ENCODE measurements at places on chromosomes 12 and 14.

GRCh38 chr14:92704036-92704804 lies 44.2 kb downstream of the LGMN start:
- no peak for DNase-seq

- no peak for DNase-seq
Measured at GRCh38 chr14:99774556-99775307, 18.5 kb upstream of the EML1 start.

DNA sequence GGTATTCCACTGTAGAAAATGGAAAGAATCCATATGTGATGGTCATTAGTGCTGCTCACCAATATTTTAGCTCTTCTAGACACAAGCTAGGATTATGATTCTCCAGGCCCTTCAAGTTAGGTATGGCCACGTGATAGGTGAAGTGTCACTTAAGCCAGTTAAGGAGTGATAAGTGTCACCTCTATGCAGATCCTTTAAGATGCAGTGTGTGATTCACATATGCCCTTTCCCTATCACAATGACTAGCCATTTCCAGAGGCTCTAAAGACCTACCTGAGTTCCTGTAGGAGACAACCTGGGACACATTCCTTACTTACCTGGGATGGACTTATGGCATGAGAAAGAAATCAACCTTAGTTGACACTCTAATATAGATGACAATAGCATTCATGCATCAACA lies 343.2 kb downstream of the NELL2 start:
- no peak for DNase-seq

DNA sequence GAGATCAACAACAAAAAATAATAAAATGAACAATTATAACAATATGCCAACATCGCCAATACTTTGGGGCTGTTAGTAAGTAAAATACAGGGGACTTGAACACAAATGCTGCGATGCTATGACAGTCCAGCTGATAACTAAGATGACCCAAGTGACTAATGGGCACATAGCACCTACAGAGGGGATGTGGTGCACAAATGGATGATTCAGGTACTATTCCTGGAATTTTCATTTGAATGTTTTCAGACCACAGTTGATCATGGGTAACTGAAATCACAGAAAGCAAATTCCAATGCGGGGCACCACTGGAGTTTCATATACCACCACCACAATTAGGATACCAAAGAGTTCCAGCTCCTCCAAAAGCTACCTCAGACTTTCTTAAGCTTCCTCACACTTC lies 82.9 kb downstream of the RCOR1 start:
- DNase-seq, result no peak

DNA sequence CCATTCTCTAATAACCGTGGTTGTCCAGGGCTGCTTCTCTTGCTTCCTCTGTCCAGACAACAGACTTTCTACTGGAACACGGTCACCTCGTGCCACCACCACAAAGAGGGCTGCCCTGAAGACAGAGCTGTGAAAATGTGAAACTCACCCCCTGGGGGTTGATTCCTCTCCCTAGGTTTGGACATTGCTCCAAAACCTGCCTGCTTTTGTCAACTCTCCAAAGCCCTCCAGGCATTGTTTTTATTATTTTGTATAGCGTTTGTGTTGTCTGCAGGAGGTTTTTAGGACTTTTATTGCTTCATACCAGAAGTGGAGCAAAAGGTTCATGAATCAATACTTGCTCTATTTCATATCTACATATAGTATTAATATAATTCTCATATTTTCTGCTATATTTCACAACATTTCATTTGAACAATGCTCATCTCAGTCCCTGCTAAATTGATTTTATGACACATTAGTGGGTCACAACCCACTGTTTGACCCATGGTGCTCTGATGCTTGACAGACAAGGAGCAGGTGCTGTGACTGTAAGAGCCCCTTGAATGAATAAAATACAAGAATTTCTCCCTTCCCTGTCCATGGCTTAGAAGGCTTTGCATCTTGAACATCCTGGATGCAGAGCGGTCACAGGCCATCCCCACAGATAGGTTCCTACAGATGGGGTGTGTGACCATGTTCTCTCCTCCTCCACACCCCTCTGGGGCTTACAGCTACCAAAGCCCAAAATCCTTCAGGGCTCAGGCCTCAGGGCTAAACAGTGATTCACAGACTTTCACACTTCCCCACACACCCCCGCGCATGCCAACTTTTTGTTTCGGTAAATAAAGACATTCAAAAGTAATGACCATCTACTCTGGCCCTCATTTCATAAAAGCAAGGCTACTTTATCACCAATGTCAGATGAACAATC lies 20.6 kb upstream of the EML1 start:
- DNase-seq, result no peak

- DNase-seq, result peak; percentile 78
Measured at GRCh38 chr12:62319058-62319457, 58.9 kb downstream of the USP15 start.

DNA sequence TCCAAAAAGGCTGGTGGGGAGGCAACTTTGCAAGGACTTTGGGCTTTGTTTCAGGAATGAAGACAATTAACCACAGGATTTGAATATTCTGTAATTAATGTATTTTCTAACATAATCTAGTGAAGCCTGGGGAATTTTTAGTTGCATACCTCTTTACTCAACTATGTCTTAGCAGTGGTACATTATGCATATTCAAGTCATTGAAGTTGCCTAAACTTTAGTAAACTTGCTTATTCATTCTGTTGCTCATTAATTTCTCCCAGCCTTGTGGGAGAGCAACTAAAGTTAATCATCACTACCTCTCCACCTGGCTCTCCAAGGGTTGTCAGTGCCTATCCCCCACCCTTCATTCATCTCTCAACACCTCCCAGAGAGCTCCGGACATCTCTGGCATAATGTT lies 54.2 kb downstream of the IFNG-AS1 start:
- no peak for DNase-seq

- DNase-seq, result no peak
Measured at GRCh38 chr14:26213846-26214575, 383.8 kb downstream of the NOVA1 start.

GRCh38 chr12:96039516-96039915 lies 4.1 kb upstream of the LTA4H start:
- DNase-seq, result no peak

- DNase-seq, result no peak
Measured at GRCh38 chr12:103583008-103583407, 4.1 kb upstream of the STAB2 start.

All from OCI-M1 (cell line).